ENCODE measurements at places on chromosomes 2 and 18.

DNA sequence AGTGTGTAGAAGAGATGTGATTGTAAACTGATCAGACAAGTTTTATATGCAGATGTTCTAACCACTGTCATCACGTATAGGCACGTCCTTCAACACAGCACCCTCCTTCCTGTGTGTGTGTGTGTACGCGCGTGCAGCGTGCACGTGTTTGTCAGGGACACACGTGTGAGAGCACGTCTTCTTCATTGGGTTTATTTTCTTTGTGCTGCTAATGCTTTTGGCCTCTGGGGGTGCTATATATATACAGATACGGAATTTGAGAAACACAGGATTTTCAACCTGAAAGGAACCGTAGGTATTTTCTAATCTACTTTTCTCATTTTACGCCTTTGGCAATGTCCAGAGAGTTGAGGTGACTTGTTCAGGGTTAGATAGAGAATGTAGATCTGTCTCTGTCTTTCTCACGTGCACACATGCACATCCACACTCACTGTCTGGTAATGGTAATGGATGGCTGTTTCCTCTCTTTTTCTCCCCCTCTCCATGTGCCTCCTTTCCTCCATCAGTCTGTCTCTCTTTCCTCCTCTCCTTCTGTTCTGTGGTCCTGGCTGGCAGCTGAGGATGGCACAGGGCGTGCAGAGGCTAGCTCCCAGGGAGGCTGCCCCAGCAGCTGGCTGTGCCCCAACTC lies 13.4 kb upstream of the CELF4 start:
- DNase-seq, result peak; percentile 8

DNA sequence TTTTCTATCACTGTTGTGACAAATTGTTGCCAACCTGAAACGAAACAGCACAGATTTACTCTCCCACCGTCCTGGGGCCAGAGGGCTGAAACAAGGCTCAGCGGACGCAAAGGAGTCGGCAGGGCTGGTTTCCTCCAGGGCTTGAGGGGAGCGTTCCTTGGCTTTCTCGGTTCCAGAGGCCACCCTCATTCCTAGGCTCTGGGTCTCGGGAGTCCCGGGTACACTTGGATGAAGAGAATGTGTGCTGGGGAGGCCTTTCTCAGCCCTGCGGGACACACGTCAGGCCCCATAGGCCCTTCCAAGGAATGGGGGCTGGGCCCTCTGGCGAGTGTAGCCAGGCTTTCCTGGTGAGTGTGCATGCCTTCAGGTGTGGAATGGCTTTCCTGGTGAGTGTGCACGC lies 287.3 kb upstream of the HS6ST1 start:
- DNase-seq, result no peak

GRCh38 chr18:74990563-74991081 lies 218.3 kb downstream of the PTGR3 start:
- DNase-seq, result no peak

DNA sequence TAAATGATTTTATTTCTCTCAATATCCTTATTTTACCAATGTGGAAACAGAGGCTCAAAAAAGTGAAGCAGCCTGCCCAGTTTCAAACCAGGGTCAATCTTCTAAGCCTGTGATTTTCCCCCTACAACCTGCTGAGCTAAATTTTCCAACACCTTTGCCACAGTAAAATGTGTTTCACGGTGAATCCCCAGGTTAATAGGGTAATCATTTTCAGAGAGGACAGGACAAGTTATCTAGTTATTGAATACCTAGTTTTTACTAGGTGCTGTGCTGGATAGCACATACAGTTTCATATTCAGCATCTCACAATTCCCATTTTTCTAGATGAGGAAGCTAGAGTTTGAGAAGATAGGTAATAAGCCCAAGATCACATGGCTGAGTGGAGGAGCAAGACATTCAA lies 236.6 kb downstream of the PTH2R start:
- no peak for DNase-seq
